ENCODE measurements at places on chromosomes 7 and 10. TPM values are rescaled to one million over a fixed set of nuclear protein-coding genes. Genes with fewer than 3 reads are reported as not detected.
A peak's percentile ranks its signal among the peaks of the same experiment; 100 is the strongest.

DNA sequence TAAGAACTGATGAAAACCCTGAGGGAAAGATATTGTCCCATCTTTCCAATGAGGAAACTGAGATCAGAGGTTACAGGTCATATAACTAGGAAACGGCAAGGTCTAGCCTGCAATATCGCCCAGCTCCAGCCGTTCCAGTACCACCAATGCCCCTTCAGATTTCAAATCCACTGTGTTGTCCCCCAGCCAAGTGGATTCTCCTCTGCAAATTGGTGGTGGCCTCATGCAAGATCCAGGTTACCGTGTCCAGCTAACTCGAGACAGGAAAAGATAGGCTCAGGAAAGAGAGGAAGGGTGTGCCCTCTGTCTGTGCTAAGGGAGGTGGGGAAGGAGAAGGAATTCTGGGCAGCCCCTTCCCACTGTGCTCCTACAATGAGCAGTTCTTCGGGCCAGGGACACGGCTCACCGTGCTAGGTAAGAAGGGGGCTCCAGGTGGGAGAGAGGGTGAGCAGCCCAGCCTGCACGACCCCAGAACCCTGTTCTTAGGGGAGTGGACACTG lies 25.3 kb downstream of the PRSS2 start:
- H3K4me1 ChIP-seq = peaks cover 48% of the 10 kb centered on the region
- peaks cover 86% of the 10 kb centered on the region for H3K36me3 ChIP-seq
- H3K27ac ChIP-seq = peak overlapping the region; percentile 97
- peak overlapping the region; percentile 100 for H3K4me3 ChIP-seq

DNA sequence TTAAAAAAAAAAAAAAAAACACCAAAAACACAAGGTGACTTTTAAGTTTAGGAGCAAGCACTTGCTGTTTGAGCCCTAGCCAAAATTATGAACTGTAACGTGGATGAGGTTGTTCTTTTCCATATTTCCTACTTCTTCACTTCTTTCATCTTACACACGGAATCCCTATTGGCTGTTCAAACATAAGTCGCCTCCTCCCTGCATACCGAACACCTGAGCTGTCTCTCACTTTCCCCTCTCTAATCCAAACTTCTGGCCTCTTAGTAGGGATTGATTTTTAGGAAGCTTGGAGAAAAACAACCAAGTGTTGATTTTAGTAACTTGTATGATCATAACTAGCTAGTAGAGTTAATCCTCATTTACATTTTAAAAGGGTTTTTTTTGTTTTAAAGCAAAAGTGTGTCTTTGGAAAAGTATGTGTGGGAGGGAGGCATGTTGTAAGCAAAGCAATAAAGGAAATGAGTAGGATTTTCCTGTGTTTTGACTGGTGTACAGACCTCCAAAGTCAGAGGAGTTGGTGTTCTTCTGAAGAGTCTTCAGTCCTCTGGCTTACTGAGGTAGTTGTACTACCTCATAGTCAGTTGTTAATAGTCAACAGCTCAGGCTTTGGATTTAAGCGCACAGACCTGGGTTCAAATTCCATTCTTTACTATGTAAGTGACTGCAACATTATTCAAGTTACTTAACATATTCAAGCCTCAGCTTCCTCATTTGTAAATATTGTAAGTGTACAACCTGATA lies 39.3 kb downstream of the RABGEF1 start:
- no peaks in the 10 kb centered on the region for H3K27me3 ChIP-seq
- no peak overlapping the region for H3K4me3 ChIP-seq

GRCh38 chr7:152476551-152476950 lies 40.7 kb upstream of the KMT2C start:
- H3K4me1 ChIP-seq = no peaks in the 10 kb centered on the region
- no peak overlapping the region for H3K27ac ChIP-seq
- H3K27me3 ChIP-seq = no peaks in the 10 kb centered on the region
- H3K36me3 ChIP-seq = no peaks in the 10 kb centered on the region

The TPST1 gene
- 2.4 TPM for total RNA-seq

The ASB10 gene
- not detected for total RNA-seq

GRCh38 chr7:48595756-48596155 lies 328.6 kb upstream of the CDC14C start:
- no peaks in the 10 kb centered on the region for H3K4me1 ChIP-seq
- H3K27me3 ChIP-seq = no peaks in the 10 kb centered on the region
- H3K4me3 ChIP-seq = no peak overlapping the region
- no peak for DNase-seq
- no peaks in the 10 kb centered on the region for H3K36me3 ChIP-seq

- H3K27ac ChIP-seq = no peak overlapping the region
- no peak for DNase-seq
- peak overlapping the region; percentile 33 for H3K4me3 ChIP-seq
- no peaks in the 10 kb centered on the region for H3K36me3 ChIP-seq
- peaks cover 16% of the 10 kb centered on the region for H3K27me3 ChIP-seq
- H3K4me1 ChIP-seq = no peaks in the 10 kb centered on the region
Measured at GRCh38 chr7:98399462-98399861, 1.4 kb downstream of the BAIAP2L1 start.

The OPALIN gene
- total RNA-seq = not detected

GRCh38 chr7:151351967-151352366 lies 10.4 kb downstream of the NUB1 start:
- peak overlapping the region; percentile 52 for H3K4me3 ChIP-seq
- H3K27me3 ChIP-seq = no peaks in the 10 kb centered on the region
- H3K36me3 ChIP-seq = peaks cover 36% of the 10 kb centered on the region
- H3K27ac ChIP-seq = peak overlapping the region; percentile 86

GRCh38 chr10:93280699-93281366 lies 201.3 kb downstream of the MYOF start:
- no peak overlapping the region for H3K27ac ChIP-seq
- no peak for DNase-seq
- no peaks in the 10 kb centered on the region for H3K4me1 ChIP-seq
- no peaks in the 10 kb centered on the region for H3K36me3 ChIP-seq

The VSTM4 gene
- total RNA-seq = 0.09 TPM

The GPRIN2 gene
- total RNA-seq = not detected
